Activated naive CD8-positive, alpha-beta T cell treated with anti-CD3 and anti-CD28 coated beads for 36 hours (primary cell): ENCODE measurements at places on chromosomes 1 and 21.
A peak's percentile ranks its signal among the peaks of the same experiment; 100 is the strongest.

DNA sequence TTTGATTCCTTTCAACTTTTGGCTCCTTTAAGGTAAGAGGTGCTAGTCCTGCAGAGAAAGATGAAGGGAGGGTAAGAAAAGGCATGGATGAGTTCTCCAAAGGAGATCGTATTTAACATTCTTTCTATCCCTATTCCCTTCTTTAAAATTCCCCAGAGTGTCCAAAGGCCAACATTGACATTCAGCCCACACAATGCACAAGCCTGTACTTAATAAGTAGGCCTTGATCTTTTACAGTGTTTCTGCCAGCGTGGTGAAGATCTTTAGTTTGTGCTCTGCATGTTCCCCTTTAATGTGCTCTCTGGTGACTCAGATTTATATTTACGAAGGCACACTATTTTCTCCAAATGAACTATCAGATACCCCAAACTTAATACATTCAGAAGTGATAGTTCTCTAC is 582.5 kb upstream of the RGS18 start:
- no peak for DNase-seq

DNA sequence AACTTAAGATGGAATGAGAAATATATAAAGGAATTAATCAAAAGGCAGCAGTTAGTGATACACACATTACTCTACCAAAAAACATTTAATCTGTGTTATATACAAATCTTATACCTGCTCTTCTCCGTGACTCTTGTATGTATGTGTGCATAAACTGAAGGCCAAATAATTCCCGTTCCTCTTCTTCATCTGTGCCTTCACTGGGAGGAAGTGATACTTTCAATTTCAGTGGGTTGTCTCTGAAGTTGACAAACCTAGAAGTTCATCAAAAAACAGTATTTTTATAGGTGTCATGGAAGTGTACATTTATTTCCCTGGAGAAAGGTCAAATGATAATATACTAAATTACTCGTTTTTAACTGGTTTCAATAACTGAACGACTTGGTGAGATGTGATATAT is 19.3 kb downstream of the TRMT13 start:
- no peak for DNase-seq

DNA sequence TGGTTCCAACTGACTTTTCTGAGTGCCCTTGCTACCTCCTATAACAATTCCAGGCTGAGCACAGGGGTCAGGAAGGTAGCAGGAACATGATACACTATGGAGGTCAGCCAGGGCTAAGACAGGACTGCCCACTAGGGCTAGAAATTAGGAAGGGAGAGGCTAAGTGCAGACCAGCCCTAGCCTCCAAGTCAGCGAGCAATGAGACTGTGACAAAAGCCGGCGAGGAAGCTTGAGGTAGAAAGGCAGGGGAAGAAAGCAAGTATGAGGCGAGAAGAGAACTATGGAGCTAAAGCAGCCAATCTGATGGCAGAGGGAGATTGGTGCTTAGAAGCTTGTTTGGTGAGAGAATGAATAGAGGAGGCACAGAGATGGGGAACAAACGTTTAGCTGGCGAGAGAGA is 4.7 kb downstream of the UROD start:
- no peak for DNase-seq

GRCh38 chr1:206573319-206573718 is 38.9 kb downstream of the EIF2D start:
- no peak for DNase-seq

GRCh38 chr1:36172983-36173382 is 17.0 kb downstream of the MAP7D1 start:
- DNase-seq: no peak

- DNase-seq: no peak
These were observed 149.2 kb downstream of the PSMG1 start for GRCh38 chr21:39033878-39034589.

GRCh38 chr1:1058921-1059493 is 15.1 kb downstream of the RNF223 start:
- no peak for DNase-seq

- no peak for DNase-seq
These were observed 1545.1 kb downstream of the AMY1C start for GRCh38 chr1:105294838-105295237.

GRCh38 chr1:151653397-151653796 is 41.5 kb downstream of the SNX27 start:
- no peak for DNase-seq

DNA sequence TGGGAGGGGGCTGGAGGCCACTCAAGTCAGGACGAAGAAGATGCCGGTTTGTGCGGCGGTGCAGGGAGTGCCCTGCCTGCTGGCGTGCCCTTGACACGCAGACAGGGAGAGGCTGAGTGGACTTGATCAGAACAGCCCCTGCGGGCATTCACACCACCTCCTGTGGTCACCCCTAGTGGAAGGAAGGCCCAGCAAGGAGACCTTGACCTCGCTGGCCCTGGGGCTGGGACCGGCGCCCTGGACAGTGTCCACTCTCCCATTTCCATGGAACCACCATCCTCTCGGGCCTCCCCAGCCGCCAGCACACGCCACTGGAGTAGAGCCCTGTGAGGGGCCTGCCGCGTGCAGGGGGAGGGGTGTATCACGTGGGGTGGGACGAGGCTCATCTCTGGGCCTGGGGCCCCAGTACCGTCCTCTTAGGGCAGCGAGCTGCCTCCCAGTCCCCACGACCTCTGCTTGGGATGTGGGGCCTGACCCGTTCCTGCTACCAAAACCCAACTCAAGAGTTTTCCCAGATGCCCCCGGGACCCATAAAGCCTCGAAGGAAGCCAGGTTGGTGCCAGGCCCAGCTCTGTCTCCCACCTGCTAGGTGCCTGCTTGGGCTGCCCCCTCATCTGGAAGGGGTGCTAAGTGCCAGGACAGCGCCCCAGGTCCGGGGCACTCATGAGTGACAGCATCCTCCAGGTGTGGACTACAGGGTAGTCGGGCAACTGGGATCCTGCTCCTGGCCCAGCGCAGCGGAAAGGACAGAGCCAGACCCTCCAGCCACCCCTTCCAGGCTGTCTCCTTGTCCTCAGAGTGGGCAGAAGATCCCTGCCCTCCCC is 62.8 kb downstream of the SLX9 start:
- no peak for DNase-seq

GRCh38 chr1:183956559-183957188 is 80.9 kb downstream of the COLGALT2 start:
- peak; percentile 53 for DNase-seq

GRCh38 chr1:223659711-223660110 is 5.8 kb downstream of the CAPN8 start:
- no peak for DNase-seq

GRCh38 chr1:38064197-38064903 is 17.8 kb upstream of the POU3F1 start:
- no peak for DNase-seq

DNA sequence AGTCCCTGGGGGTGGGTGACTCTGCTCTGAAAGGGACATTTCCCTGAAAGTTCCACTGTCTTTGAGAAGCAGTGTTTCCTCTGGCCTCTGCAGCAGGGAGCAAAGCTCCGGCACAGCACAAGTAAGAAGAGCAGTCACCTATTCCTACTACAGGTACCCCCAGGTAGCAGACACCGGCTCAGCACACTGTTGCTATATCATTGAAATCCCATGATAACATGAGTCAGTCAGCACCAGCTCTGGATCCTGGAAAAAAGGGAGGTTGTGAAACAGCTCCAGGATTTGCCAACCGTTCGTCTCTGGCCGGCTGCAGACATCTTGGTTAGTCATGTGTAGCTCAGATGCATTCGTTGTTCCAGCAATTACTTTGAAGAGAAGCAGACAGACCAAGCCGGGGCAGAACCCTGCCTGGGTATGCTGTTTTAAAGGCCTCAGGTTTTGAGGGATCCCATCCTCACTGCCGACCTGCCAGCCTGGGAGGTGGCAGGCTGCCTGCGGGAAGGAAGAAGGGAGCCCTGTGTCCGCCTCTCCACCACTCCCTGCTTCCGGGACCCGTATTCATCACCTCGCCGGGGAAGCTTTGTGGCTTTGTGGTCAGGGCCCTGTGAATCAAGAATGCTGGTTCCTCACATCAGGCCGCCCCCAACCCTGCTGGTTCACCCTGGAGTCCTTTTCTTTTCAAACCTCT is 139.2 kb downstream of the CLIC6 start:
- peak; percentile 67 for DNase-seq

- DNase-seq: no peak
These were observed 126.8 kb downstream of the GRIK1 start for GRCh38 chr21:29812947-29813346.

- DNase-seq: peak; percentile 62
These were observed 5.5 kb downstream of the SMPDL3B start for GRCh38 chr1:27940297-27940696.
